ENCODE measurements at places on chromosomes 5 and 9.

DNA sequence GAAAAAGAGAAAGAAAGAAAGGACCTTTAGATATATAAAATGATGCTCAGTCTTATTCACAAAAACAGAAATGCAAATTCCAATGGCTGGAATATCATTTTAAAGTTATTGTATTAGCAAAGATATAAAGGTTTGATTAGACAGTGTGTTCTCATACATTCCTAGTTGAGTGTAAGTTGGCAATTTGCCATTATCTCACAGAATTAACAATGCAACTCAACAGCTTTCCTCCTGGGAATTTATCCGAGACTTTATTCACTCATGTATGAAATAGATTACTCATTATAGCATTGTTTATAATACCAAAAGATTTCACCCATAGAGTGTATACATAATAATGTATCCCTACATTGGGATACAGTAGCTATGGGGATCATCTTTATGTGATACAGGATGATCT is 27.1 kb upstream of the MLLT3 start:
- no peak for DNase-seq

DNA sequence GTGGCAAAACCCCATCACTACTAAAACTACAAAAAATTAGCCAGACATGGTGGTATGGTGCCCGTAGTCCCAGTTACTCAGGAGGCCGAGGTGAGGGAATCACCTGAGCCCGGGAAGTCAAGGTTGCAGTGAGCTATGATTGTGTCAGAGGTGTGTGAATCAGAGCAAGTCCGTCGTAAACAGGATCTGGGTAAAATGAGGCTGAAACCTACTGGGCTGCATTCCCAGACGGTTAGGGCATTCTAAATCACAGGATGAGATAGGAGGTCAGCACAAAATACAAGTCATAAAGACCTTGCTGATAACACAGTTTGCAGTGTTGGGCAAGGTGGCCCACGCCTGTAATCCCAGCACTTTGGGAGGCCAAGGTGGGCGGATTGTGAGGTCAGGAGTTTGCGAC is 1.9 kb upstream of the CLTB start:
- no peak for DNase-seq

GRCh38 chr9:121750715-121751623 is 99.5 kb downstream of the DAB2IP start:
- no peak for DNase-seq

- no peak for DNase-seq
Measured at GRCh38 chr9:92807757-92808725, 43.4 kb upstream of the BICD2 start.

DNA sequence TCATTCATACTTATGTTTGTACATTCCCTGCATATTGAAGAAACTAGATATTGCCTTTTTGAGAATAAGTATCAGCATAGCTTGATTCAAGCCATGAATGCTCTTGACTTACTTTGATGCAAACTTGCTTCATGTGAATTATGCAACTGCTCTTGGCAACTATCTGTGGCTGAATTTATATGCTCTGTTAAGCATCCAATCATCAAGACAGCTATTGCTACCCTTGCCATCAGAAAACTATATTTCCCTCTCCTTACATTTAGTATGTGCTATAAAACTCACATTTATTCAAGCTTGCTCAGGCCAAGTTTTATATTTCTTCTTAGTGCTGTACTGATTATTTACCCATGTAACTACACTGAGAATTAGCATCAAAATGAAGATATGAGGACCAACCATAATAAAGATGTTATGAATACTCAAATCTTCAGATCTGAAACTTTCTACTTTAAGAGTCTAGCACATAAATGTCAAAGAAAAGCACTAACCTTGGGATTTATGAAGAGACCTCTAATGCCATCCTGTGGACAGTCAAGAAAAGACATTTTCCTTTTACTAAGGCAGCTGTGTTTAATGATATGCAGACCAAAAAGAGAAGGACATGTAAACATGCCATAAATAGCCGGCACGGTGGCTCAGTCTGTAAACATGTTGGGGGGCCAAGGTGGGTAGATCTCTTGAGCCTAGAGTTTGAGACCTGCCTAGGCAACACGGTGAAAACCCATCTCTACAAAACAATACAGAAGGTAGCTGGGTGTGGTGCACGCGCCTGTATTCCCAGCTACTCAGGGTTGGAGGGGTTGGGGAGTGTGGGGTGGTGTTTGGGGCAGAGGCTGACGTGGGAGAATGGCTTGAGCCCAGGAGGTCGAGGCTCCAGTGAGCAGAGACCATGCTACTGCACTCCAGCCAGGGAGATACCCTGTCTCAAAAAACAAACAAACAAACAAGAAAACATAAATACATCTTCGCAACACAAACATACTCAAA is 267.0 kb upstream of the TYRP1 start:
- DNase-seq = no peak

- DNase-seq = no peak
Measured at GRCh38 chr9:126752376-126752775, 52.5 kb upstream of the ZBTB43 start.
